Prostate gland (tissue), 2 donors: ENCODE measurements at places on chromosomes 2 and 18. TPM values are rescaled to one million over a fixed set of nuclear protein-coding genes. Genes with fewer than 3 reads are reported as not detected.

DNA sequence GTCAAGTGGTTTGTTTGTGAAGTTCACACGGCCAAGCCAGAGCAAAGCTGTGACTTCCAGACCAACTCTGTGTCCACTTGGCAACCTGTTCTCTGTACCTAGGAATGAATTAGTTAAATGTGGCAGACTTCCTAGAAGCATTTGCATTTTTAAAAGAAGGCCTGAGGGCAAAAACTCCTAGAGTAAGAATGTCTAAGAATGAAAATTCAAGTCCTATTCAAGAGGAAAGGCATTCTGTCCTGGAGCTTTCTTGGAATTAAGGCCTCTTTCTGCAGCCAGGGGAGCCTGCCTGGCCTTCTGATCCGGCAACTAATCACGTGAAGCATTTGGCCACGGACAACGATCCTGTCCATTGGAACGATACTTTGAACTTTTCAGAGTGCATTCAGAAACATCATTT lies 155.0 kb downstream of the SETBP1 start:
- DNase-seq: no peak

- DNase-seq: no peak
Observed at GRCh38 chr18:39208729-39209128, 1643.1 kb upstream of the CELF4 start.

DNA sequence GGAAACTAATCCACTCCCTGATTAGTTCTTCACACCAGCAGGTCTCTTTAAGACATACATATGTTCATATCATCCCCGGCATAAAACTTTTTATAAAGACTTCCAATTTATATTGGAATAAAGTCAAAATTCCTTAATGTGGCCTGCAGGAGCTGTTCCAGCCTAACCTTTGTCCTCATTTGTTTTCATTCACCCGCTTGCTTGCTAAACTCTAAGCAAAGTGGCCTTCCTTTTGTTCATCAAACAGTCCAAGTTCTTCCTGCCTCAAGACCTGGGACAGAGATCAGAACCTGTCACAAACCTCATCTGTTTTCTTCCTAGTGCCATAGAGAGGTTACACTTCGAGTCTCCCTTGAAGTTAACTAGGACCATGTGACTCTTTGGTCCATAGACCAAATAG lies 339.4 kb upstream of the ID2 start:
- DNase-seq: no peak

GRCh38 chr2:17869128-17869527 lies 9.3 kb upstream of the KCNS3 start:
- no peak for DNase-seq

DNA sequence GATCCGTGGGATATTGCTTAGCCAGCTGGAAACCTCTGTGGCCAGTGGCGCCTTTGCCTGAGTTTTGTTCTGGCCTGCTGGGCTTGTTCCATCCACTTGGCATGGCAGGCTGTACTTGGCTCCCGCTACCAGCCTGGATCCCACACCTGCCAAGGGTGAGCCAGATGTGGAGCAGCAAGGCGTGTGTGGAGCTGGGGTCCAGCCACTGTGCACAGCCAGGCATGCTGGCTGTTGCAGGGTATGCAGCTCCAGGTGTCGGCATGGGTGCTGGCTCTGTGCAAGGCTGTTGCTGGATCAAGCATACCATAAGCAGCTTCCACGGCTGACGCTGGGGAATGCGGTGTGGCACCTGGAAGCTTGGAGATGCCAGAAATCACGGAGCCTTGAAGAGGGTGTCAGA lies 34.5 kb downstream of the PTPN4 start:
- no peak for DNase-seq

Gene OTOS
- total RNA-seq: not detected
